Midbrain (tissue), 1 donor: ENCODE measurements at places on chromosomes 5 and 9.

- DNase-seq = no peak
Measured at GRCh38 chr9:98950262-98950661, 6.6 kb downstream of the COL15A1 start.

DNA sequence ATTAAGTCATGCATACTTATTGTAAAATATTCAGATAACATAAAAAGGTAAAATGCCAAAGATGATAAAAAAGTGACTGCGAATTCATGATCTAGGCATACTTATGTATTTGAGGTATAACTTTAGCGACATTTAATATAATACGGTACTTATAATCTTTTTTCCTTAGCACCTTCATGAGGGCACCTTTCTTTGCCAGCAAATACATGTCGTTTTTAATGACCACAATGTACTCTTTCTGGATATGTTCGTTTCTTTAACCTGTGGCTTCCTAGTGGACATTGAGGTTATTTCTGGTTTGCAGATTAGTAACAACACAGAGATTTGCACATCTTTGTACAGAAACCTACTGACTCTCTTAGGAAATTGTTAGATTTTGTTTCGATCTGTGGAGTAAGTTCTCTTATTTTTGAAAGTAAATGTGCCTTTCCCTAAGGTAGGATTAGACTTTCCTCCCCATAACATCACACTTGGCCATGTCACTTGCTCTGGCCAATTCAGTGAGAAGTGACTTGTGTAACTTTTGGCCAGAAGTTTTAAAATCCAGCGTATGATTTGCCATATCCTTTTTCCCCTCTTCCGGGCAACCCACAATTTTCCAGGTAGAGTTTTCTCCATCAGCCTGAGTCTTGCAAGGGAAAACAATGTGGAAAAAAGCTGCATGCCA is 24.4 kb downstream of the ANKRD33B start:
- DNase-seq = no peak

- no peak for DNase-seq
Measured at GRCh38 chr9:77435277-77435676, 212.8 kb downstream of the GNA14 start.

DNA sequence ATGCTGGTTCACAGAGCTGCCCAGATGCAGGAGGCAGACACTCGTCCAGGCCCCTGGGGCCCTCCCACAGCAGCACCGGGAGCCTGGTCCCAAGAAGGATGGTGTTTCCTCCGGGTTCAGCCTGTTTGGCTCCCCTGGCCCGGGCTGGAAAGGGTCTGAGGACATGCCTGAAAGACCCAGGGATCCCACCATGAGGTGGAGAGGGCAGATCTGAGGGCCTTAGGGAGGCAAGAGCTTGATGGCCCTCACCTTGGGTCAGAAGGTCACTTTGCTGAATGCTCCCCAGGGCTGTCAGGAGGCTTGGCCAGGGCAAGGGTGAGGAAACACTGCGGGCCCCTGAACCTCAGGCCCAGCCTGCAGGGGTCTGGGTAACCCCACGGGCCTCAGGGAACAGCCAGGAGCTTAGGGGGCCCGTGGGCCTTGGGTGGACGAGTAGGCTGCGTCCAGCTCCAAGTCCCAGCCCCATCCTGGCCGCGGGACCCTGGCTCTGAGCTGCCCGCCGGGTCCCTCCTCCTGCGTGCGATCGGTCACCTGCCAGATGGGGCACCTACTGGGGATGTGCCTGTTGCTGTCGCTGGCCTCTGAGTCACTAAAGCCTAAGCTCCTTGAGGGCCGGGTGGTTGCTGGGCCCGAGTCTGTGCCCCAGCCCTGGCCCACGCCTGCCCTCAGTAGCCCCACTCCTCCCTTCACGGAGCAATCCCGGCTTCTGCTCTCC is 106.2 kb downstream of the ZNF354C start:
- DNase-seq = no peak

- DNase-seq = no peak
Measured at GRCh38 chr5:54873691-54874090, 111.7 kb downstream of the ESM1 start.

GRCh38 chr5:61525512-61526206 is 193.6 kb downstream of the ZSWIM6 start:
- no peak for DNase-seq

- no peak for DNase-seq
Measured at GRCh38 chr5:146076028-146076427, 29.3 kb downstream of the PLAC8L1 start.

DNA sequence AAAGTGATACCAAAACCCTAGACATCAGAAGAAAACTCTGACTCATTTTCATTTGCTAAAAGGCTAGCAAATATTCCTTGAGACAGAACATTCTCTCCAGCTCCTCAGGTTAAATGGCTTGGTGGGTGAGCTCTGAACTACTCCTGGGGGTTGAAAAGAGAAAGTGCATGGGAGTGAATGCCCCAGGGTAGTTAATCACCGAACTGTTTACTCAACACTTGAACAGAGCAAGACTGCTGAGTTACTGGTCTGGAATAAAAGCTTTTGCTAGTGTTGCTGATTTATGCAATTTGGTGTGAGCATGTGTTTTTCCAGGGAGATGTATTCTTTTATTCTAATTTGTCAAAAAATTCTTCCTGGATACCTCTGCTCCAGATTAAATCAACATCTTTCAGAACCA is 88.3 kb upstream of the PRDM9 start:
- no peak for DNase-seq

DNA sequence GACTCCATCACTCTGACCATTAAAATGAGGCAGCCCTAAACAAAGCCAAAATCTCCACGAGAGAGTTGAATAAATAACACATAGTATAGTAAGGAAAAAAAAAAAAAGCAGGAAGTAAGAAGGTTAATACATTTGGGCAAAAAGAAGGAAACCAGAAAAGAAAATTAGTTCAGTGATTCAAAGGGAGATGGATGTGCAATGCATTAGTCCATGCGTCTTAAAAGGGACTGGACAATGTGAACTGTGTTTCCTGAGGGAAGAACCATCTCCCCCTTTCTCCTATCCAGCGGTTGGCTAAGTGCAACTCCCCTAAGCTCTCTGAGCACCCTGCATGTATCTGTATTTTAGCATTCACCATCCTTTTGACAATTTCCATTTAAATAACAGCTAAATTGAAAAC is 1.4 kb downstream of the ANKRA2 start:
- DNase-seq = no peak

GRCh38 chr9:16157216-16157615 is 604.4 kb downstream of the CCDC171 start:
- DNase-seq = no peak

DNA sequence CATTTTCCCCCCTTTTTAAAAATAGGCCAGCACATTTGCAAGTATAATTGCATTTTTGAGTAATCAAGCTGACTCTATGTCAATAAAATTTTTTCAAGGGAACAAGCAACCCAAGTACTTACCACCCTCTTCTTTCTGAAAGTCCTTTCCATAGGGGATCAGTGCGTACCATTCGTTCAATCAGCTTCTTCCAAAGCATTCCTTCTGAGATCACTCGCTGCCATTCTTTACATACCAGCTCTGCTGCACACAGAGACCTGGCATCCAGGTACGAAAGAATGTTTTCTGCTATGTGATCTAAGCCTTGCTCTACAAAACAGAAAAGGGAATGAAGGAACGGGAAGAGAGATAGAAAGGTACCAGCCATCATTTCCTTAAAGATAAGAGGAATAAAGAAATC is 106.6 kb downstream of the FBXW11 start:
- DNase-seq = no peak

GRCh38 chr9:73844135-73844534 is 653.0 kb upstream of the RORB start:
- no peak for DNase-seq

DNA sequence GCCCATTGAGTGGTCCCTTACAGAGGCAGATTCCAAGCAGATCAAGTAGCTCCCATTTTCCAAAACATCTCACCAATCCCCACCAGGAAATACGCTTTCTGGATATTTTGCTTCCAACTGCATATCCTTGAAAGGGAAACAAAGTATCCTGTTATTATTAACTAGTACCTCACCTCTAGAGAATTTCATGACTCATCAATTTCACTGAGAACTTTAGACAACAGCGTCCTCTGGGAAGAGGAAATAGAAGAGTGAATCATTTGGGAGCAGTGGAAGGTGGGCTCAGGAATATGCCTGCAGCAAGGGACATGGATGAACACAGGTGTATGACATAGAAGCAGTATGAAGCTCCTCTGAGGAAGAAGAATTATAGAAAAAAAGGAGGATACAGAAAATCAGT is 186.7 kb downstream of the MARCHF11 start:
- DNase-seq = no peak

DNA sequence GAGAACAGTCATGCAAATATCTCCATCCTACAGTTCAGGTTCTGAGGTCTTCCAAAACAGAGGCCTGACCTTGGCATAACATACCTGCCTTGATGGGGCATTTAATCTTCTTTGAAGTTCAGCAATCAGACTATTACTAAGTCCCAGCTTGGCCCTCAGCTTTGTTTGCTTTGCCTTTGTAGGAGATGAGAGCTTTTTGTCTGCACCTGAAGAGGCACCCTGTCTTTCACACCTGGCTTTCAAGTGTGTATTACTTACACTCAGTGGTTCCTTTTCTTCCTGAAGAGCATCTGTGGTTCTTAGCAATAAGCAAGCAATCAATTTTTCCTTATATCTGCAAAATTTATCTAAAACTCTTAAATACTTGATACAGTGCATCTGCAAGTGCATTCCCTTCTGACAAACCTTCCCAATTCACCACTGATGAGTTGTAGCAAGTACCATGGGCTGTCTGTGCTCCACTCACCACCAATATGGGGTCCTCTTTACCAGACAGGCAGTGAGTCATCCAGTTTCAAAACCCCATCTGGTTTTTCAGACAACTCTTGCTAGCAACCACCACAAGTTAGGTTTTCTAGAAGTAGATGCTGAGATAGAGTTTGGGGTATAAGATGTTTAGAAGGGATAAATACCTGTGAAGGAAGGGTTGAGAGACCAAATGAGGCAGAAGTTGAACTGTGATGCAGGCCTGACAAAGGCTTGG is 100.2 kb downstream of the HINT1 start:
- no peak for DNase-seq

DNA sequence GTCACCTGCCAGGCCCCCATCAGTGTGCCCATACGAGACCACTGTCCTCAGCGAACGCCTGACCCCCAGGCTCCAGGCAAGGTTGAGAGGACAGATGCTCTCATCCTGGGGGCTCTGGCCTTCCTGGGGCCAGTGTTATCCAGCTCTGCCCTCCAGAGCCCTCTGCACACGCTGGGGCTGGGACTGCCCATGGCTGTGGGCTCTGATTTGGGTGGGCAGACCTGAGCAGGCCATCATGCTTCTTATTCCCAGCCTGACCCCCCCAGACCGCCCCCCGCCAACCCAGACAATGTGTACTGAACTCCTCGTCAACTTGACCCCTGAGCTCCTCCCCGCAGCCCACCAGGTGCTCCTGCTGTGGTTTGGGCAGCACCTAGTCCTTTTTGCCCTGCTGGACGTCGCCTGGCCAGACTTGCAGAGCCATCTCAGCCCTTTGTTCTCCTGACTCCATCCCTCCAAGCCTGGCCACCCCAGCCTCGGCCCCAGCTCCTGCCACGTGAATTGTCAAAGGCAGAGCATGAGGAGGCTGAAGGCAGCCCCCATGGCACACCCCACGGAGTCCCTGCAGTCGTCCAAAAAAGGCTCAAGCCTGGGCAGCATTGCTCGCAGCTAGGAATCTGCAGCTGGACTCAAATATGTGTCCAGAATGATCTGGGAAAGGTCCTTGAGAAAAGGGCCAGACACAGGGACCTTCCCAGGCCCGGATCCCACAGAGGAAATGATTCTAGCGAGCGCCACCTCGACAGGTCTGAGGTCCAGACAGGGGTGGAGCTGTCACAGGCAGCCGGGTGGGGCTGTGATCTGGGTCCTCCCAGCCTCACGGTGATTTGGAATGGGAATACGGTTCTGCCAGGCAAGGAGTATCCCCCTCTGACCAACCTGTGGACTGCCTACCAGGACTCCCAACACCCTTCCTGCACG is 87.0 kb downstream of the ADAMTS2 start:
- DNase-seq = no peak

GRCh38 chr5:68962757-68963484 is 130.9 kb upstream of the SLC30A5 start:
- DNase-seq = peak; percentile 75

DNA sequence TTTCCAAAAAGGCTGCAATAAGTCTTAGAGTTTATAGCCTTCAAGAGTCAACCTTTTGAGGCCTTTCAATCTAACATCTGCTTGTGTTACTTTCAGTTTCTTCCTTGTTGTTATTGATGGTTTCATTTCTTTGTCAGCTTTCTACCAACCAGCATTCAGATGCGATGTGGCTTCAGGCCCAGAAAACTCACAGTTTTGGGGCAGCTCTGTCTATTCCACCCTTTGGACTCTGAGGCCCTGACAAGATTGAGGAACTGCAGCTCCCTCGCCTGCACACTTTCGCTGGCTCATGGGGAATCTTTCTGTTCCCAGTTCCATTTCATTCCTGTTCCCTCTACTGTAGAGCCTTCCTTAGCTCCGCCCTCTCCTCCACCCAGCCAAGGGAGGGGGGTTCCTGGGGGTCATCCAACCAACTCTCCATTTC is 13.3 kb upstream of the WHRN start:
- DNase-seq = no peak

- DNase-seq = no peak
Measured at GRCh38 chr9:113222482-113222841, 1.1 kb downstream of the SLC31A1 start.

- DNase-seq = no peak
Measured at GRCh38 chr5:173802670-173803165, 85.4 kb upstream of the CPEB4 start.

- no peak for DNase-seq
Measured at GRCh38 chr5:75340714-75341478, 3.9 kb downstream of the HMGCR start.

- no peak for DNase-seq
Measured at GRCh38 chr5:62902126-62902525, 323.5 kb downstream of the LRRC70 start.

DNA sequence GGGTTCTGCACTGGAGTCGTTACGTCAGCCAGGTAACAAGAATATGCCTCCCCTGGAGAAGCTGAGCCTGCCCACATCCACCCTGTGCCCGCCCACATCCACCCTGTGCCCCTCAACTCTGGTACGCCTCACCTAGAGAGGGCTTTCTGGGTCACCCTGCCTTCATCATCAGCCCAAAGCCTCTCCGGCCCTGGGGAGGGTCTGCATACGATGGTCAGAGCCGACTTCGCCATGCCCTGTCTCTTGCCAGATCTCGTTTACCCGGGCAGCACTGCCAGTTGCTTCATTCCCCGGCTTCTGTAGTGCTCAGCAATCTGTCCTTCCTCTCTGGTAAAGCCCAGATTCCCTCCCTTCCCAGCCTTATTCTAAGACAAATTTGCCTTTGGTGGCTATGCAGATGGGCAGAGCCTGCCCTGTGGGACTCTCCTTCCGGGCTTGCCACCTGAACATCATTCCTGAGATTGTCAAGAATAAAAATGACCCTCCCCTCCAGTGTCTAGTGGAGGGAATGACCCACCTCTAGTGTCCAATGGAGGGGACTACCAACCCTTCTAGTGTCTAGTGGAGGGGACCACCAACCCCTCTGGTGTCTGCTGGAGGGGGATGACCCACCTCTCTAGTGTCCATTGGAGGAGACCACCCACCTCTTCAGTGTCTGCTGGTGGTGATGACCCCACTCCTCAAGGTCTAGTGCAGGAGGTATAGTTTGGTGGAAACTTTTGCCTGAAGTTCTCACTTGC is 3.4 kb downstream of the PLEKHG4B start:
- no peak for DNase-seq
